Left cardiac atrium (tissue), 4 donors: ENCODE measurements at places on chromosomes 1 and 21. TPM values are rescaled to one million over a fixed set of nuclear protein-coding genes. Genes with fewer than 3 reads are reported as not detected.
A peak's percentile ranks its signal among the peaks of the same experiment; 100 is the strongest.

DNA sequence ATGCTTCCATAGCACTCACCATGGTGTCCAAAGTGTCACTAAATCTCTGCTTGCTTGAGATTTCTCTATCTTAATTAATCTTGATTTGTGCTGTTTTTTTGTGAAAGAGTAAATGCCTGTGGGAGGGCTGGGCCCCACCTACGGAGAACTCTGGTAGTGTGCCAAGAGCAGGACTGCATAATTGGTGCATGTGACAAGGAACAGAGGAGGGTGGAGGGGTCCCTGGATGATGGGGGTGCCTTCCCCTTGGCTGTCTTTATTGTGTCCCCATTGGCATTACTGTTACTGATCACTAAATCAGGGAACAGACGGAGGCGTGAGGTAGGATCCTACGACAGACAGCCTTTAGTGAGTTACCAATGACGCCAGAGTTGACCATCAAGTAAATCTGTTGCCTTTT is 223.4 kb downstream of the DISC1 start:
- DNase-seq = no peak

GRCh38 chr1:92902406-92902744 is 58.9 kb downstream of the DIPK1A start:
- DNase-seq = no peak

- no peak for DNase-seq
These were observed 1.0 kb upstream of the GALNT2 start for GRCh38 chr1:230066031-230066430.

- DNase-seq = no peak
These were observed 91.3 kb upstream of the COA6 start for GRCh38 chr1:234281826-234282489.

Gene FALEC
- total RNA-seq = not detected

- no peak for DNase-seq
These were observed 21.1 kb downstream of the TTC39A start for GRCh38 chr1:51309291-51309690.

DNA sequence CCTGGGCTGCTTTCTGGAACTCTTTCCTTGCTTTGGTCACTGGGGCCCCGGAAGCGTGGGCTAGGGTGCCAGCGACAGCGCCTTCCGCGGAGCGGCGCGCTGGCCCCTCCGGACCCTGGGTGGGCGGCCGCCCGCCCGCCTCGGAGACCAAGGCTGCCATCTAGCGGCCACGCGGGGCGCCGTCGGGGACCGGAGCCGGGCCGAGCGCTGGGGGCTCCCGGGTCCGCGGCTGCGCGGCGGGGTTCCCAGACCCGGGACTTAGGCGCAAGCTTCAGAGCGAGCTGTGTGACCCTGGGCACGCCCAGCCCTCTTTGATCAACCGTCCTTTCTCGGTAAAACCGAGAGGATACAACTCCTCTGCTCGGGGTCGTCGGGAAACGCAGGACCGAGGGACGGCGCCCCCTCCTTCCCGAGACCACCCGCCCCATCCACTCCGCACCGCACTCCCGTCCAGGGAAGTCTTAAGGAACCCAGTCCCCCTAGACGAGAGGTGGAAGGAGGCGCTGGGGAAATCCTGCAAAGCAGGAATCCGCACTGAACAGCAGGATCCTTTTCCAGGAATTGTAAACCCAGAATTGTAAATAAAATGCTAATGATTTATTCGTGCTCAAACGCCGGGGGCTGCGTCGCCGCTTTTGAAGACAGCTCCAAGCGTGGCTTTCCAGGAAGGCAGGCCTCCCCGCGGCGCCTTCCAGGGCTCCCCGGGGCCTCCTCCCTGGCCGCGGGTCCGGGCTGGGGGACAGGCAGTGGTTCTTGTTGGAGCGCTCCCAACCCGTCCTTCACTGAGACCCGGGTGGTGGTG is 41.2 kb downstream of the RRAGC start:
- peak; percentile 45 for DNase-seq

Gene OR2M5
- not detected for total RNA-seq

Gene HSD3B1
- total RNA-seq = not detected

GRCh38 chr1:180962178-180962577 is 49.5 kb downstream of the KIAA1614 start:
- no peak for DNase-seq

Gene ZZZ3
- 32.2 TPM for total RNA-seq
